Suppressor macrophage treated with lipopolysaccharide for 1 hour (primary cell): ENCODE measurements at places on chromosomes 5 and 9.

DNA sequence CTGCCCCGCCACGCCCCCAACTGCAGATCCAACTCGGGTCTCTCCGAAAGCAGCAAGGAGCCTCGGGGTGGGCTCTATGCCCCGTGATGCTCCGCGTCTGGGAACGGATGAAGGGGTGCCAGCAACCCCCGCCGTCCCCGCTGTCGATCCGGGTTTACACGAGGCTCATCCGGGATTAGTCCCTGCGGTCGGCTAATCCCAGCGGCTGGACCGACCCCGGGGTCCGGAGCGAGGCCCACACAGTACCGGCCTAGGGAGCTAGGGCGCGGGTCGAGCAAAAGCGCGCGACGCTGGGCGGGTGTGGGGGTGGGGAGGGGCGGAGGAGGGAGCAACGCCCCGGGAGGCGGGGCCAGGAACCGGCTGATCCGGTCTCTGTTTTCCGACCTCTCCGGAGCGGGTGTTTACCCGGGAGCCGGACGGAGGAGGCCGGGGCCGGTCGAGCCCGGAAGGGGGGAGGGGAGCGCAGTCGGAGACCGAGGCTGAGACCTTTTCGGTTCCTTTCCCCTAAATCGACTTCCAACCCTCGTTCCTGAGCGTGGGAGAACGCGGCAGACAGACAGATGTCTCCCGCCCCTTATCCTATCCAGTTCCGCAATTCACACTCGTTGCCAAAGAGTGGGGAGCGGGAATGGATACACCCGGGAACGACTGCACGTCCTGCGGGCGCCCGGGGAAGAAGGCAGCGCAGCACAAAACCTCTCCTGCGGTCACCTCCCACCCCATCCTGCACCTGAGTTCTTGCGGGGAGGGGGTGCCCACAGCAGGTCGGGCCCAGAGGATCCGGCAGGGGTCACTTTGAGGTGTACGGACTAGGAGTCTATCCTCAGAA is 28.6 kb downstream of the PCDH1 start:
- DNase-seq: peak; percentile 62

- peak; percentile 72 for DNase-seq
These were observed 2.1 kb downstream of the RXRA start for GRCh38 chr9:134328341-134328840.

GRCh38 chr5:44729536-44729935 is 79.2 kb upstream of the MRPS30 start:
- no peak for DNase-seq

GRCh38 chr5:103561685-103562452 is 720 bp downstream of the NUDT12 start:
- DNase-seq: no peak

DNA sequence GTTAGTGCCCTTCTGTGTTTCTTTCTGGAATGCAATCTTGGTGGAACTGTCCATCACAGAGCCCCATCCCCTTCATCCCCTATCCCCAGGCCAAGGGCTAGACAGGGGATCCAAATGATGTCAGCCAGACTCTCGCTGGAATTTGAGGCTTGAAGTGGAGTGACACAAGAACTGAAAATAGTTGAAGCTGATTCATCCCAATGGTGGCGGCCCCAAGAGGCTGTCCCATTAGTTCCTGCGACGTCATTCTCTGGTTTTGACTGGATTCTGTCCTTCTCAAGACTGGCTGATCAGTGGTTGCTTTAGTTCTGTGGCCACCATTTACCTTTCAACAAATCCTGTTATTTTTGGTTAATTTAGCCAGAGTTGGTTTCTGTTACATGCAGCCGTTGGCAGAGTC is 59.9 kb downstream of the SUB1 start:
- DNase-seq: no peak

DNA sequence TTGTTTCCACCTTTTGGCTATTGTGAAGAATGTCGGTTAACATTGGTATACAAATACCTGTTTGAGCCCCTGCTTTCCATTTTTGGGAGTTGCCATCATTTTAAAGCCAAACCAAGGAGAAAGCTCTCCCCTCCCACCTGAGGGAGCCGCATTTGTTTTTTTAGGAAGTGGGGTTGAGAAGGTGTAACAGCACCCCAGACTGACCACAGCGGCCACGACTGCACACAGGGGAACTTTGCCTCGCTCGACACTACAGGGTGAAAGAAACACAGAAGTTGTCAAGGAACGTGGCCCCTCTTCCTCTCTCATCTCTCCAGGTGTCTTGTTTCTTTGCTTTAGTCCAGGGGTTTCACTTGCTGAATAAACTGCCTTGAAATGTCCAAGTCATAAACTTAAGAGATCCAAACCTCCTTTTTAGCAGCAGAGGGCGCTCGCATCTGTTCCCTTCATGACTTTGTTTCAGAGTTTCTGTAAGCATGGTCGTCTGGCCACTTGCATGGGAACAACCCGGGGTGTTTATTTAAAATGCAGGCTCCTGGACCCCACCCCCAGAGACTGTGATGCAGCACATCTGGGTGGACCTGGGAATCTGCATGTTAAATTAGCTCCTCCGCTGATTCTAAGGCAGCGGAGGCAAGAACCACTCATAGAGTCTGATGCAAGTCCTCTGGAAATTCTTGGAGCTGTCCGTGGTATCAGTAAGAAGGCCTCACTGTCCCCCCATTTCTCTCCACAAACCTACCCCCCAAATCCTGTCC is 2.1 kb upstream of the TTLL11 start:
- peak; percentile 74 for DNase-seq

DNA sequence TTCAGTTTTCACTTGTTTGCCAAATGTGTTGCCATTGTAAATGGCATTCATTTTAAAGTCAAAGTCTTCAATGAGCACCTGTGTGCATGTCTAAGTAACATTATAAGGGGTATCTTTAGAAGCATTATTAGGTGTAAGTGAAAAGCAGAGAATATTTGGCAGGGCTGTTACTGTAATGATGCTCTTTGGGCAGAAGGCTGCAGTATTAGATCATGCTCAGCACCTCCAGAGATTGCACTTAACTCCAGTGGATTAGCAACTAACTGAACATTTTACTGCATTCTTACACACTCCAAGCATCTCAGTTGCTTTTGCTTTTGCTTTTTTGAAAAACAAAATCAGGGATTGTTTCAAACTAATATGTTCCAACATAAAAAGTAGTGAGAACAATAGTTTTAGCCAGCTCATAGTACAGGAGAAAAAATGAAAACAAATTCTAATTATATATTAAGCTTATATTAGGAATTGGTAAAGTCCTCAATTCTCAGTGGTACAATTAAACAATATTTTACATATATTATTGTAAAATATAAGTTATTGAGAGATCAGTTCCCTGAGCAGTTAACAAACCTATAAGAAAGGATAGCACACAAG is 1740.9 kb upstream of the CDH9 start:
- DNase-seq: no peak
